KG1 (cell line): ENCODE measurements at places on chromosomes 12 and 14.

- DNase-seq: no peak
Observed at GRCh38 chr12:84891106-84891838, 21.3 kb downstream of the SLC6A15 start.

DNA sequence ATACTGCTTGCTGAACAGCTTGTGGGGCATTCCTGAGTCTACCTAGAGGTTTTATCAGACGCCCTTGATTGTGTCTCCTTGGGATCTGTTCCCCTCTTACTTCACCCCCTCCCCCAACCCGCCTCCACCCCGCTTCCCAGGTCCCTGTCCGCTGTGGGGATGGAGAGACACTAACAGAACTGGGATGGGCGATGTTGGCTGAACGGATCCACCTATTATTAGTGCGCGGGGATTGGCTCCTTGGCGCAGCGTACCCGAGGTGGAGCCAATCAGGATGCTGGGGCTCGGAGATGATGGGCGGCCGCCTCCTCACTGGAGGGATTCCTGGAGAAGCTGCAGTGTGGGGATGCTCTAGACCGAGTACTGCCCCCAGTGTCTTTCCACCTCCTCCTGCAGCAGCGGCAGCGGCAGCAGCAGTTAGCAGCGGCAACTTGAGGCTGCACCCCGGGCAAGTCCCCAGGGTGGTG, at the start of gene SYT1:
Gene SYT1, plus strand, starts transcription at position 372 of the 467 bp plus-strand sequence.
- no peak for DNase-seq

GRCh38 chr14:69673578-69674305, 62.3 kb downstream of the SUSD6 start:
- peak; percentile 38 for DNase-seq

DNA sequence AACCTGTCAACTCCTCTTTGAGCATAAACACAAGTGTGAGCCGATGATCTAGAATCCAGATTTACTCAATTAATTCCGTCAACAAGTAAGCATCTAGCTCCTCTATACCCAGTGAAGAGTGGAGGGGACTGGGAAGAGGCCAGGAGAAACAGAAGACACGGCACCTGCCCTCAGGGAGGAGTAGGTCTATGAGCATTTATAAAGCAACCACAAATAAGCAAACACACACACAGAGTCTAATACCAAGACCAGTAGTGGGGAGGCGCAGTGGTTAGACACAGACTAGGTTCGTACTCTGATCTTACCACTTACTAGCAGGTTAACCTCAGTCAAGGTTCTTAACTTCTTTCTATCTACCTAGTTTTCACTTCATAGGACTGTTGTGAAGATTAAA, 5.9 kb upstream of the FOXN3 start:
- DNase-seq: no peak

DNA sequence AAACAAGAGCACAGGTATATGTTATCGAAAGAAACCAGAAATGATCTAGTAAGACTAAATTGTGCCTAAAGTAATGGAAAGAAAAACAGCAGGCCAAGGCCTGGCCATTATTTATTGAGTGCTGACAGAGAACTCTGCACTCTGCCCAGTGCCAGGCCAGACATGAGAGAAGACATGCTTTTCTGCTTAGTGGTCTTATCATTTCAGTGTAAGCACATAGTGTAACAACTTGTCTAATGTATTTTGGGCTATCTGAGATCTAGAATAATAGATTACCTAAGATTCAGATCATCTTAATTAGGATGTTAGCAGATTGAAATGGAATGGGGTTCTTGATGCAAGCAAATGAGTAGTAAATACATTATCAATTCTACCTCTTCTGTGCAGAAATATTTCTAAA, 278.3 kb downstream of the AKAP6 start:
- DNase-seq: no peak
